ENCODE measurements at places on chromosomes 2 and 18.

GRCh38 chr18:41524674-41525470 is 430.2 kb upstream of the PIK3C3 start:
- DNase-seq = no peak

GRCh38 chr2:53508667-53509066 is 258.9 kb upstream of the CHAC2 start:
- no peak for DNase-seq

DNA sequence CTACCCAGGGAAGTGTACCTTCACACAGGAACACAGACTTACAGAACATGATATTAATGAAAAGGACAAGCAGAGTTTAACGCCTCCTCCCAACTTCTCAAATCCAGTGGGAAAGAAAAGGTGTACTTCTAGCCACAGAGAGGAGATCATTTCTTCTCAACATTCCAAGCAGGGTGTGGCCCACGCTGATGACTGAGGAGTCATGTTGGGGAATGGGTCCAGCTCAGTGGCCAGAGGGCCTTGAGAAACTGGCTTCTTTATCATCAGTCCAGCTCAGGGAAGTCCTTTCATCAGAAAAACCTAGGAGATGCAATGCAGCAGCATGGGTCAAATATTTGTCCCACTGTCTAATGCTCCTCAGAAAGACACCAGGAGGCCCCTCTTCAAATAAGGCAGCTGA is 63.0 kb downstream of the RBM43 start:
- no peak for DNase-seq

- peak; percentile 82 for DNase-seq
Observed at GRCh38 chr18:38525039-38525438, 959.4 kb upstream of the CELF4 start.

DNA sequence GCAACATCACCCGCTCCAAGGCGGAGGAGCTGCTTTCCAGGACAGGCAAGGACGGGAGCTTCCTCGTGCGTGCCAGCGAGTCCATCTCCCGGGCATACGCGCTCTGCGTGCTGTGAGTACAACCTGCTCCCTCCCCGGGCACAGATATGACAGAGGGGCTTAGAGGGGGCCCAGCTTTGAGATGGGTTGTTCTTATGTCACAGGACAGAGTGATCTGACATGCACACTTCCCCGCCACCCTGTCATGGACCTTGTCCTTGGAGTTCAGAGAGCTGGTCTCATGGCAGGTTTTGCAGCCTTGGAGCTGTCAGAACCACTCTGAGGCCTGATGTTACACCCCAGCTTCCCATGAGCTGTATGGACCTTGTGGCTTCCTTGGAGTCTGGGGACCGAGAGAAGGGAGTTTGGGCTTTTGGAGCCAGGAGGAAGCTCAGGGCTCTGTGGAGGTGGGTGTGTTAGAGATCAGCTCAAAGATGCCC is 398 bp downstream of the INPP5D start:
- DNase-seq = peak; percentile 10

GRCh38 chr2:181374781-181375675 is 82.2 kb upstream of the ITGA4 start:
- DNase-seq = no peak

GRCh38 chr18:58225101-58225500 is 181.1 kb downstream of the NEDD4L start:
- DNase-seq = no peak

DNA sequence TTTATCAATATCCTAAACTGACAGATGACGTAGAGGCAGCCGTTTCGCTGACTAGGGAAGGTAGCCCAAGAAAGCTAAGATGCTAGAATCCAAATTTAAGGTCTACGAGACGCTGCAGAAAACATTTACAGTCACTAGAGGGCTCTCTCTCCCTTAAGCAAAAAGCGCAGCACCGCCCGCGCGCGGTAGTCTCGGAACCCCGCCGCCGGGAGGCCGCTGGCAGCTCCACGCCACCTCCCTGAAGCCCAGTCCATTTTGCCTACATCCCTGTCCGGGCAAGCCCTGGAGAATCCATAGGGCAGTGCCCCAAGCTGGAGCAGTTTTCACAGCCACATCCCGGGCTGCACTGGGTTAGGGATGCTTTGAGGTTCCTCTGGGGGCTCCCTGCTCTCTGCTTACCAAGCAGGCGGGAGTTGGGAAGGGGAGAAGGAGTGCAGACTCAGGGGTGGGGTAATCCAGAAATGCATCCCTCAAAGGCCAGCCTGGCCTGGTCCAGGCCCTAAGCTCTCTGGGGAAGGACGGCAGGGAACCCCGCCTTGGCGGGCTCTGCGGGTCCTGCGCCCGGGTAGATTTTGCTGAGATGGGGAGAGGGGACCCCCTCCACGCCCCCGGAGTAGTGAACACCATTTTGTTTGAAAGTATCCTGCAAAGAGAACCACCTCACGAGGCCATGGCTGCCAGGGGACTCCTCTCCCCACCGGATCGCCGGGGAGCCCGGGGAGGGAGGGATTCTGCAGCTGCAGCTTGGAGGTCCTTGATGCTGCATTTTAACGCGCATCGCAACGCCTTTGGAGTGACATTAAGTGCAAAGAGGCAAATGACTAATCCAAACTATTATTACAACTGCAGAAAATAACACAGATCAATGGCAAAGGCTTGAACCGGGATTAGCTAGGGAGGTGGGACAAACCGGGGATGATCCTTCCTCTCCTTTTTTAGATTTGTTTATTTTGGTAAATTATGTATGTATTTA is 1.3 kb upstream of the DPYSL5 start:
- DNase-seq = peak; percentile 79

DNA sequence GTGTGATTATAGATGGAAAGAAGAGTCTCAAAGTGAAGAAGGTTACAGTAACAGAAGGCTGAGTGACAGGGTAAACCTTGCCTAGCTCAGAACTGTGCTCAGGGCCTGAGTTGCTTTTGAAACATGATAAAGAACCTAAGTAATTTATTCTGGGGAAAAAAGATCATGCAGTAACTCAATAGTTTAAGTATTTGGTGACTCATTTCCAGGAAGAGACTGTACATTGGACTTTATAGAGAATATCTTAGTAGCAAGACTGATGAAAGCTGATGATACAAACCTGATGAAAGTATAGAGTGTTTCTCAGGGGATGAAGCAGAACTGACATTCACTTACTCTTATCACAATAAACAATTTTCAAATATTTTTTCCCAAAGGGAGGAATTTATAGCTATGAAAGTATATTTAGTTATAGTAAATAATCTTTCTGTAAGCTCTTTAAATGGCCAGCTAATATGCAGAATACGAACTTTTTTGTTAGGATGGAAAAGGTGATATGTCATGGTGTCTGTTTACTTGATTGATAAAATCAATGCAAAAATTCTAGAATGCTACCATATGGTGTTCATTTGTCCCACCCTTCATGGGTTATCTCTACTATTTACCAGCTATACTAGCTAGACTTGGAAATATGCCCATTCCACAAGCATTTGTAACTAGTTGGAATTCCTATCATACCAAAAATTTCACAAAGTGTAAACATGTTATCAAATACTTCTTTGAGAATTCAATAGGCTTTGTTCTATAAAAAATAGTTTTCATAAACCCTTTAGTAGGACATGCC is 1265.5 kb upstream of the ACVR2A start:
- DNase-seq = no peak

DNA sequence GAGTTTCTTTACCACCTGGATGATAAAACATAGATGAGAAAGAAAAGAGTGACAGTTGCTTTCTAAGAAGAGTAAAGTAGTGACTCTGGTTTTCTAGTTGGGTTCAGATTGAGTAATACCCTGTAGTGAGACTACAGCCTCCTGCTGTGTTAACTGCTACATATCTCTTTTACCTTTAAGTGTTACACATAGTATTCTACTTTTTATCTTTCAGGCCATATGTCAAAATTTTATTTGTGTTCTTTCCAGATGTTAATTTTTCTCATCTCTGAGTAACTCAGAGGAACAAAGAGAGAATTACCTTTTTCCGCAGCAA is 348.2 kb downstream of the CTNNA2 start:
- no peak for DNase-seq

- DNase-seq = no peak
Observed at GRCh38 chr2:46719487-46719886, 196.1 kb downstream of the MCFD2 start.

DNA sequence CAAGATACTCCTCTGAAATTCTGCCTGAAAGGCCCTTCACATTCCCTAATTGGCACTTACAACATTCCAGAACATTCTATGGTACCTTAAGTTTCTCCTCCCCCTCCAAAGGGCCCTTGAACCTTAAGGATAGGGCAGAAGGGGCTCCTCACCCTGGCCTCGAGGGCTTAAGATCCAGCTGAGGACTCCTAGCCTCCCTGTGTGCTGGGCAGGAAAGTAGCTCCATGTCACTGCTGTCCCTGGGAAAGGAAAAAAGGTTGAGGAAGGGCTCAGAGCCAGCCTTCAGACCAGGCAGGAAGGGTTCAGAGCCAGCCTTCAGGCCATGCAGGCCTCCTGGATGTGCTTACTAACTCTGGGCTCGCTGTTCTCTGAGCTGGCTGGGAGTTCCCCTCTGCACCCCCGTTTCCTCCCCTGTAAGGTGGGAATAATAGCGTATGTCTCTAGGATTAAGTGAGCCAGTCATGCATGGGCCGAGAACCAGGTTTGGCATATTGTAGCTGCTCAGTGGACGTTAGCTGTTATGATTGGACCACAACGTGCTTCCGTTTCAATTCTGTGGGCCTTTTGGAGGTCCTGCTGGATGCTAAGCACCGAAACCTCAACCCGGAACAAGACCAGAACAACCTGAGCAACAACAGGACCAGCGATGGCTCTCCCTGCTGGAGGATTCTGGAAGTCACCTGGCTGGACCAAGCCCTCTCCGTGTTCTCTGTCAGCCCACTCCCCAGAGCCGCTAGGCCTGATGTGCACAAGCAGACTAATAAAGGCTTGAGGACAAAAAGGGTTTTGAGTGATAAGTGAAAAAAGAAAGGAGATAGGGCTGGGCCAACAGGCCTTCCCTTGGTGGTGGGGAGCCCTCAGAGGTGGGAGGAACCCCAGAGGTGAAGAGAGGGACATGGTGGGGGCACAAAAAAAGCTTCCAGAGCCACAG is 1.0 kb upstream of the B3GNT7 start:
- no peak for DNase-seq

DNA sequence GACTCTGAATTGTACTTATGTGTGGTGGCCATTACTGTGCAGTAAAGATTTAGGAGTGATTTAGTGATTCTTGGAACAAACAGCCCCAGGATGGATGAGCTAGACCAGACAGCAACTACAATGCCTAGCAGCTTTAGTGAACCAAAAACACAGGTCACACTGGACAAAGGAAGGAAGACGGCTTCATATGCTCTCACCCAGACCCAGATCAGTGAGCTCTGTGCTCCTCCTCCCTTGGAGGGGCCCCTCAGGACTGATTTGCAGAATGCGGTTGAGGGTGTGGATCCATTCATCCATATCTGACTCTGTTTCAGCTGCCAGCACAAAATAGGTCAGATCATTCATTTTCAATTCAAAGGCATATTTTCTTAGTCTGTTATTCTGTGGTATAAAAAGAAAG is 159.7 kb upstream of the CCDC195 start:
- DNase-seq = no peak

- no peak for DNase-seq
Observed at GRCh38 chr2:68857855-68858456, 13.2 kb downstream of the BMP10 start.

DNA sequence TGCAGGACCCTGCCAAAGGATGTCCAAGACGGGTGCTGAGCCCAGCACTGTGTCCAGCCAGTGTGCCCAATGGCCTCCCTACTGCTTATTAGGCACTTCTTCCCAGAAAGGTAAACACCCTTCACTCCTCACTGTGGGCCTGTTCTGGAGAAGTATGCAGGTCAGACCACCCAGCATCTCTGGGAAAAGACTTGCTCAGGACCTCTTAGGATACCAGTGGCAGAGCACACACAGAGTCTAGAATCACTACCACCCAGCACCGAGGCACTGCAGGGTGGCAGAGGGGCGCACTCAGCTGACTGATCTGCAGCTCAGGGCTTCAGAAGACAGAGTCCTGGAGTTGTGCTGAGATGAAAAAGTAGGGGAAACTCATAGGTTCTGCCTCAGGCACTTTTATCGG is 25.8 kb downstream of the XDH start:
- DNase-seq = no peak

GRCh38 chr2:202009019-202009481 is 24.6 kb upstream of the FZD7 start:
- DNase-seq = no peak

GRCh38 chr18:12287684-12288402 is 20.2 kb upstream of the TUBB6 start:
- DNase-seq = no peak

- no peak for DNase-seq
Observed at GRCh38 chr2:192570788-192571187, 376.1 kb upstream of the TMEFF2 start.

- DNase-seq = no peak
Observed at GRCh38 chr2:131030478-131030971, 62.7 kb downstream of the FAM168B start.

DNA sequence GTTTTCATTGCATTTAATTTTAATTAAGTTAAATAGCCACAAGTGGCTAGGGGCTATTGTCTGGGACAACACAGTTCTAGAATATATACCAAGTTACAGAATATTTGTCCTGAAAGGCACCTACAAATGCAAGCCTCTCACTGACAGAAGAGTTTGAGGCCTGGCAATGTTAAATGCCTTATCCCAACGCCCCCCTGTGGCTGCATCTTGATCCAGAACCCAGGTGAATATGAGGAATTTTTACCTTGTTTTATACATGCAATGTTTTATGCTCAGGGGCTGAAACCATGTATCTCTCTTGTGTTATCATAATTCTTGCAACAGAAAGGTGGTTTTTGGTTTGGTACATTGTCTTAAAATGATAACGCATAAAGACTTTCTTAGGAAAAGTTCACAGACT is 71.8 kb upstream of the SEC11C start:
- peak; percentile 48 for DNase-seq

DNA sequence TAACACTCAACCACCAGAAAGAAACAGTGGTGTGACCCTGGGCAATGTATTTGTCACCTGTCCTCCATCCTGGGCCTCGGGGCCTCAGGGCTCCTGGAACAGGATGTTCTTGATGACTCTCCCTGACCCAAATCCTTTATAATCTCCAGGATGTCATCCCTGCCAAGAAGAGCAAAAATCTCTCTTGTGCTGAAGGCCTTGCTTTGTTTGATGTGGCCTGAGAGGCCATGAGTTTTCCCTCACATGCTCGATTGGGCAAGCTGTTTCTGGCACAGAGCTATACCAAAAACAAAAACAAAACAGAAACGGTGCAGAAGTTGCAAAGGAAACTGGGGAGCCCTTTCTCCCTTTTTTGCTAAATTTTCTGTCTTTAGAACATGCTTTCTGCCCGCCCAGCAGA is 35.7 kb upstream of the ST3GAL5 start:
- peak; percentile 36 for DNase-seq

- DNase-seq = no peak
Observed at GRCh38 chr18:55650363-55650870, 62.4 kb upstream of the TCF4 start.

DNA sequence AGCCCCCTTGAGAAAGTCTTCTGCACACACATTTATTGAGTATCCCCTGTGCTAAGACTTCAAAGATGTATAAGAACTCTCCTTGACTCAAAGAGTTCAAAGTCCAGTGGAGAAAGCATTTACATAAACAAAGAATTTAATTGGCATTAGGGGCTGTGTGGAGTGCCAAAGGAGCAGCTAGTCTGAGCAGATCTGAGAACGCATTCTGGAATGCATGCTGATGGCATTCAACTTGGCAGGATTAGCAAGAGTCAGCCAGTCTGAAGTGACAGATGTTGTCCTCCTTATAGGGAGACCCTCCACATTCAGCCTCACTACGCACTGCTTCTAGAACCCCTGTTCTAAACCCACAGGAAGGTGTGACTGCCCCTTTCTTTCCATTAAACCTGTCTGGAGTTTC is 191.5 kb downstream of the RAD51AP2 start:
- no peak for DNase-seq

- peak; percentile 29 for DNase-seq
Observed at GRCh38 chr18:32469691-32470459, 807 bp downstream of the GAREM1 start.
